ENCODE measurements at places on chromosomes 16 and 17.

DNA sequence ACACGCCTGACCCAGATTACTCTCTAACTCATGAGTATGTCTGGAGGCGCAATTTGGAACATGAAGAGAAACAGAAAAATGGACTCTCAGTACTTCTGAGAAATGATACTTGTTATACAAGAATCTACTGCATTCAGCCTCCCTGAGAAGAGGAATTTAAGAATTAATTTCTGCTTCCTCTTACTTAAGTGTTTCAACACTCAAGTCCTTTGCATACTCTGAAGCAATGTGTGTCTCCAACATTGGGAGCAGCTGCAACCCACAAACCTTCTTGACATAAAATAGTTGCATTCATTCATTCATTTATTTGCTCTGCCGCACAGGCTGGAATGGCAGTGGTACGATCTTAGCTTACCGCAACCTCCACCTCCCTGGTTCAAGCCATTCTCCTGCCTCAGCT, 199.8 kb downstream of the NPIPA7 start:
- DNase-seq: no peak

DNA sequence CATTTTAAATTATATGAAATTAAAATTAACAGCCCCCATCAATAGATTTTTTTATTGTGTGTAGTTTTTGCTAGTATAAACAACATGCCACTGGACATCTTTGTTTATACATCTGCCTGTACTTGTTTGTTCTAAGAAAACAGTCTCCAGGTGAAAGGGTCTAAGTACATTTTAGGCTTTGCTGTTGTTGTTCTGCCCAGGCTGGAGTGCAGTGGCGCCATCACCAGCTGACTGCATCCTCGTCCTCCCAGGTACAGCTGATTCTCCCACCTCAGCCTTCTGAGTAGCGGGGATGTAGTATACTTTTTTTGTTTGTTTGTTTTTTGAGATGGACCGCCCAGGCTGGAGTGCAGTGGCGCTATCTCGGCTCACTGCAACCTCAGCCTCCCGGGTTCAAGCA, 25.5 kb downstream of the C17orf58 start:
- DNase-seq: no peak

GRCh38 chr16:85373741-85374570, 239.2 kb upstream of the GSE1 start:
- DNase-seq: no peak

GRCh38 chr17:20114466-20114865, 105.3 kb downstream of the SPECC1 start:
- no peak for DNase-seq

GRCh38 chr16:13453938-13454553, 465.9 kb upstream of the ERCC4 start:
- no peak for DNase-seq

DNA sequence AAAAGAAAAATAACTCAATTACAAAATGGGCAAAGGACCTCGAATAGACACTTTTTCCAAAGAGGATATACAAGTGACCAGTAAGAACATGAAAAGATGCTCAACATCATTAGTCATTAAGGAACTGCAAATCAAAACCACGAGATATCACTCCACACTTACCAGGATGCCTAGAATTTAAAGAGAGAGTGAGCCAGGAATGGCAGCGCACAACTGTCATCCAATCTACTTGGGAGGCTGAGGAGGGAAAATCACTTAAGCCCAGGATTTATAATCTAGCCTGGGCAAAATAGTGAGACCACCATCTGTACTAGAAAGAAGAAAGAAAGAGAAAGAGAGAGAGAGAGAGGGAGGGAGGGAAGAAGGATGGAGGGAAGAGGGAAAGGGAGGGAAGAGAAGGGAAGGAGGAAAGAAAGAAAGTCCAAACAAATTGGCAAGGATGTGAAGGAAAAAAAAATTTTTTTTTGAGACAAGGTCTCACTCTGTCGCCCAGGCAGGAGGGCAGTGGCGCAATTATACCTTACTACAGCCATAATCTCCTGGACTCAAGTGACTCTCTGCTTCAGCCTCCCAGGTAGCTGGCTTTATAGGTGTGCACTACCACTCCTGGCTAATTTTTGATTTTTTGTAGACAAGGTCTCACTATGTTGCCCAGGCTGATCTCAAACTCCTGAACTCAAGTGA, 22.6 kb downstream of the TBX2 start:
- DNase-seq: no peak

- DNase-seq: no peak
These were observed 19.2 kb downstream of the VAC14 start for GRCh38 chr16:70781800-70782199.

DNA sequence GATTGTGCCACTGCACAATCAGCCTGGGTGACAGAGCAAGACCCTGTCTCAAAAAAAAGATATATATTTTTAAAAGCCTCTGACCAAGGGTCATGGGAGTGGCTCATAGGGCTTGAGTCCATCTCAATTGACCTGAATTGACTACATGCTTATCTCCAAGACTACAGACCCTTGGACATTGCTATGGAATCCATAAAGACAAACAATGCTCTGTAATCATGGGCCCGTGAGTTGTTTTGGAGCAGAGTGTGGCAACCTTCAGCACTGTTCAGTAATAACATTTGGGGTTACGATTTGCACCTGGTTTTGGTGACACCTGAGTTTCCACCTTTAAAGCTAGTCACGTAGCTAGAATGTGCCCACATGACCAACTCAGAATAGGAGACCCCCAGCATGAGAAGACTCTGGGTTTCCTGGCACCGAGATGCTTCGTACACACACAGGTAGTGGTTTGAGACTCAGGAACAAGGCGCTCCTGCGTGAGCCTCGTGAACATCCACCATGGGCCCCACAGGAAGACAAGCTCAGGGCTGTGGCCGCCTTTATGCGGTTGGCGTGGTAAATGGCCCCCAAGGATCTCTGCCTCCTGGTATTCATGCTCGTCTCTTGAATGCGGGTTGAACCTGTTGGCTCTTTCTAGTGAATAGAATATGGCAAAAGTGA, 66.6 kb upstream of the RPH3AL start:
- no peak for DNase-seq

GRCh38 chr16:22751104-22751667, 62.8 kb upstream of the HS3ST2 start:
- no peak for DNase-seq

DNA sequence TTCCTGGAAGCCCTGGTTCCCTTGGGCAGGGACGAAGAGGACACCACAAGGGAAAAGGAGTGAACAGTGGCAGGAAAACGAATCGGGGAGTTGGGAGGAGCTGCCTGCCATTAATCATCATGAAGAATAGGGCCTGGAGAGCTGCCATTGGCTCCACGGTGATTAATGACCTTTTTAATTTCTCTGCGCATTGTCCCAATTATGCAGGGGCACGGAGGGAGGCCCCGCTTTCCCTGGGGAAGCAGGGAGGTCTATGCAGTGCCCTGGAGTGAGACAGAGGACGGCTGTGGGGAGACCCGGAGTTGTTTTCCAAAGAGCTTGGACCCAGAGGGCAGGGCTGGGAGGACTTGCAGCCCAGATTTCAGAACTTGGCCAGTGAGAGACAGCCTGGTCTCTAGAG, 338.9 kb upstream of the C16orf82 start:
- DNase-seq: no peak

DNA sequence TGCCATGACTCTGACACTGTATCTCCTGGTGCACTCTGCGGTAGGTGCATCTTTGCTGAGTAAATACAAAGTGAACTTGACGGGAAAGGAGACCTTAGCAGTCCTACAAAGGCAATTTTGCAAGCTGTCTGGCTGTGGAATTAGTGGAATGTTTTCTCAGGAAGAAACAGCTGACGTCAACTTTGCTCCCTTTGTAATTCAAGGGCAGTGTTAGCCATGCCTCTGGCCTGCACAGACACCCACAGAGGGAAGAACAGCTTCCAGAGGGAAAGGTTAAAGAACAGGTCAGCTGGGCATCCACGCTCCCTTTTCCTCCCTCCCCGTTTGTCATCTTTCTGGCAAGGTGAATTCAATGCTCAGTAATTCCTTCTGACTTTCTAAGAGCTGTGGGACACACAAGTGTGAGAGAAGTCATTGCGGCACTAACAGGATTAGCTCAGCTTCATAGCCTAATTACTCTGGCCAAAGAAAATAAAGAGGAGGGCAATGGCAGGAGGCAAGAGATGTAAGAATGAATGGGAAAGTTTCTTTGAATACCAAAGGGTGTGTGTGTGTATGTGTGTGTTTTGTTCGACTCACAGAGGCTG, 476.9 kb upstream of the GOT2 start:
- peak; percentile 58 for DNase-seq

DNA sequence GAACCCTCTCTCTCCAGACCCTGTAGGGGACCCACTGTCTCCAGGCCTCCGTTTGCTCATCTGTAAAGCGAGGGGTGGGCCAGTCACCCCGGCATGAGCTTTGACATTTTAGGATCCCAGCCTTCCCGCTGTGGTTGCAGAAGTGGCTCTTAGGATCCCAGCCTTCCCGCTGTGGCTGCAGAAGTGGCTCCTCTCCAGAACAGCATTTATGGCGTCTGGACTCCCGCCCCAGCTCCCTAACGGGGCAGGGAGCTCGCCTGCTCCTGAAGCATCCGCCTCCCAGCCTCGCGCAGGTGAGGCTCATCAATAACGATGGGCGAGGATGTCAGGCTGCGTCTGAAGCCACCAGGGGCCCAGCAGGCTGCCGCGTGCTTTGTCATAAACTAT, 222.3 kb upstream of the TNRC6C start:
- DNase-seq: peak; percentile 57

GRCh38 chr16:68781784-68782183, 44.7 kb downstream of the CDH1 start:
- no peak for DNase-seq

GRCh38 chr17:74924250-74924948, at the start of gene OTOP2:
Gene OTOP2 (plus strand): TSS chr17:74924273. CDS start chr17:74924633, 360 bp downstream.
- no peak for DNase-seq

Data from right atrium auricular region (tissue), 2 donors.